ENCODE measurements at places on chromosomes 11 and 22. TPM values are rescaled to one million over a fixed set of nuclear protein-coding genes. Genes with fewer than 3 reads are reported as not detected.

DNA sequence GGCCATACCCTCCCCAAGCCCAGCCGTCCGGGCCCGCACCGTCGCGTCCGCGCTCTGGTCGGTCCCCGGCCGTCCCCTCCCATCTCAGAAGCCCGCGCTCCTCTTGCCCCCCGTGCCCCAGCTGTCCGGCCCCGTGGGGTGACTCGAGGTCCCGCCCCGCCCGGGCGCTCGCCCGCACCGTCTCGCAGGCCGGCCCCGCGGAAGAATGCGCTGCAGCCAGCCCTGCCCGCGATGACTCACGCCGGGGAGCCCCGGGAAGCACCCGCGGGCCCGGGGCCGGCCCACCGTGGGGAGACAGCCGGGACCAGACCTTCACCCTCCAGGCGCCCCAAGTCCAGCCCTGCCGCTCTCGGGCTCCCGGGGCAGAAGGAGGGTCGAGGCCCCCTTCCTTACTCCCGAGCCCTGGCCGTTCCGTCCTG lies 320 bp upstream of the PHLDA2 start:
- peak; percentile 86 for DNase-seq

DNA sequence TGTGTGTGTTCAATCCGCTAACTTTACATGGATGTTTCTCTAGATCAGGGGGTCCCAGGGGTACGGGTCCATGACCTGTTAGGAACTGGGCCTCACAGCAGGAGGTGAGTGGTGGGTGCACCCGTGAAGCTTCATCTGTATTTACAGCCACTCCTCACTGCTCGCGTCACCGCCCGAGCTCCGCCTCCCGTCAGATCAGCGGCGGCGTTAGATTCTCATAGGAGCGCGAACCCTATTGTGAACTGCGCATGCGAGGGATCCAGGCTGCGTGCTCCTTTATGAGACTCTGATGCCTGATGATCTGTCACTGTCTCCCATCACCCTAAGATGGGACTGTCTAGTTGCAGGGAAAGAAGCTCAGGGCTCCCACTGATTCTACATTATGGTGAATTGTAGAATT lies 31.9 kb downstream of the MRGPRD start:
- DNase-seq, result no peak

DNA sequence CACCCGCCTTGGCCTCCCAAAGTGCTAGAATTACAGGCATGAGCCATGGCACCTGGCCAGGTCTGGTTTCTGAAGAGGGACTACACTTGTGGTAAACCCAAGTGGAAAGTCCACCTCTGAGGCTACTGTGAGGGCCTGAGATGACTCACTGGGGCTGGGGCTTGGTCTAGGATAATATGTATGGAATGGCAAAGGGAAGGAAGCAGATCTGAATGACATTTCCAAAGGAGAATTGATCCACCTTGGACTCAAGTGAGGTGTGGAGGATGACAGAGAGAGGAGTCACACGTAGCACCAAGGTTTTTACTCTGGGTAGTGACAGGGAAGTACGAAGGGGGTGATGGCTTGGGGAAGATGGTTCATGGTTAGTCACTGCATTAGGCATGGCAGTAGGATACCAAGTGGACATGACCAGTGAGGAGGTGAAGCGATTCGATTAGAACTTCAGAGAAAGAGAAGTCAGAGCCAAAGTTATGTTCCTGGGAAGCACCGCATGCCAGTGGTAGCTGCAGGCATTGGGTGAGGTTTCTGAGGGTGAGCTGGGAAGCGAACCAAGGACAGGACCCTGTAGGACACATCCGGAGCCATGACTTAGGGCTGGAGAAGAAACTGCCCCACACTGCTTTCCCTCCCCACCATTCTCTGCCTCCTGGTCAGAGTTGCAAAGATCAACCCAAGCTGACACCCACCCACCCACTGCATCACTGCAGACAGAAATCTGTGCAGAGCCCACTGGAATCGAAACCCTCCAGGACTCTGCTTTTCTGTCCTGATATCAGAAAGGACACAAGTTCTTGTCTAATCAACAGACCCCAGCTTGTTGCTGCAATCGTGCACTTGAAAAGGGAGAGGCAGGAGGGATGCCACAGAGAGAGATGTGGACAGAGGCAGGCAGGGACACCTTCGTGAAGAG lies 13.0 kb upstream of the BCL9L start:
- DNase-seq, result peak; percentile 56

DNA sequence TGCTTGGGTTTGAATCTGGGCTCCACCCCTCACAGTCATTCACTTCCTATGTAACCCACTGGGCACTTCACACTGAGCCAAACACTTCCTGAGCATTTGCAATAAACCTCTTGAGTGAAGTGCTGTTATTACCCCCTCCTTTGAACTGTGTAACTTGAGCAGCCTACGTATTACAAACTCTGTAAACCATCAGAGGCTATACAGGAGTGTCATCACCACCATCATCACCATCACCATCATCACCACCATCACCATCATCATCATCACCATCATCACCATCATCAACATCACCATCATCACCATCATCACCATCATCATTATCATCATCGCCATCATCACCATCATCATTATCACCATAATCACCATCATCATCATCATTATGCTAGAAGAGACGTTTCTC lies 18.4 kb downstream of the RTL6 start:
- no peak for DNase-seq

DNA sequence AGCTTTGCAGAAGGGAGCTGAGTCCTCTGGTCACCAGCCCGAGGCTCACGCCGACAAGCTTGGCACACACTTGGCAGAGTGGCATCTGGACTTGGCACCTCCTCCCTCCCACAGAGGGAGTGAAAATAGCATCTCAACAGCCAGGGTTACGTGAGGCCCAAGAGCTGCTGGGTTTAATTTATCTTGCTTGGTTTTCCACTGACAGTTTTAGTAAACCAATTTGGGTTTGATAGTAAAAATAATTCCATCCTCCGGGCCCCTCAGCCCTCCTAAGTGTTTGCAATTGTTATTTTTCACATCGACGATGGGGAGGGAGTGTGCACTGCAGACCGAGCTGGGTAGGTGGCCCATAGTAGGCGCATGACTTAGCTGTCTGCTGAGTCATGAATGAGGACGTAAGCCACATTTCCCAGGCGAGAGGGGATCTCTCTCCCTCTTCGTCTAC lies 107.6 kb upstream of the ASPHD2 start:
- no peak for DNase-seq

DNA sequence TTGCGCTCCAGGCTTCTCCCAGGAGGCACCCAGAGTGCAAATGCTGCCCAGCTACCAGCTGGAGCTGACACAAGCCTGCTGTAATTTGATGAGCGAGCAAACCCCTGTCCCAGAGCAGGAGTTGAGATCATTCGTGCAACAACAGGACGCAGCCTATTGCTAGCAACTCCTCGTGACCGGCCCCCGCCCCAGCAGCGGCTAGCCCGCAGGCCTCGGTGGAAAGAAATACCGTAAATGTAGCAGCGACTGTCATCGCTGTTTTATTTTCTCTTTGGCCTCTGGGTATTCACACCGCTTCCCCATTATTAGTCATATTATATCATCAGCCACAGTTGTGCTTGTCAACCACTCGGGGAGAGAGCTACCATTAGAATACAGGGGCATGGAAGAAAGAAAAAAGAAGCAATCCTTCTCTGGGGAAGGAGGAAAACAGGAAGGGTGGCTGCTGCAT lies 59.2 kb upstream of the ATXN10 start:
- DNase-seq, result peak; percentile 77

- DNase-seq, result no peak
Observed at GRCh38 chr11:104465321-104465720, 301.4 kb upstream of the PDGFD start.

- DNase-seq, result no peak
Observed at GRCh38 chr11:93623179-93623578, 38.3 kb upstream of the CEP295 start.

DNA sequence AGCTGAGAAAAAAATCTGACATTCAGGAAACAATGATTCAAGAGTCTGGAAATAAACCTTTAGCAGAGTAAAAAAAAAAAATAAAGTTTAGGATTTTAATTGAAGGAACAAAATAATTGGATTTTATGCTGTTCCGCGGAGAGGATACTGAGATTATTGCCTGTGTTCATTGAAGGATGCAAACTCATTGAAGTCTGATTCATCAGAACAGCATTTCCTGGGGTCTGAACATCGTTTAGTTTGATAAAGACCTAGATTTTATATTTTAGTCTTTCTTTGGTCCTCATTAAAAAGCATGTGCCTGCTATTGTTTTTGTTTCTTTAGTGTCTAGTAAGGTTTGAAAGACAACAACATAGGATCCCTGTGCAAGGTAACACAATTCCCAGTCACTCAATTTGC lies 4.5 kb downstream of the TLCD5 start:
- DNase-seq, result no peak

DNA sequence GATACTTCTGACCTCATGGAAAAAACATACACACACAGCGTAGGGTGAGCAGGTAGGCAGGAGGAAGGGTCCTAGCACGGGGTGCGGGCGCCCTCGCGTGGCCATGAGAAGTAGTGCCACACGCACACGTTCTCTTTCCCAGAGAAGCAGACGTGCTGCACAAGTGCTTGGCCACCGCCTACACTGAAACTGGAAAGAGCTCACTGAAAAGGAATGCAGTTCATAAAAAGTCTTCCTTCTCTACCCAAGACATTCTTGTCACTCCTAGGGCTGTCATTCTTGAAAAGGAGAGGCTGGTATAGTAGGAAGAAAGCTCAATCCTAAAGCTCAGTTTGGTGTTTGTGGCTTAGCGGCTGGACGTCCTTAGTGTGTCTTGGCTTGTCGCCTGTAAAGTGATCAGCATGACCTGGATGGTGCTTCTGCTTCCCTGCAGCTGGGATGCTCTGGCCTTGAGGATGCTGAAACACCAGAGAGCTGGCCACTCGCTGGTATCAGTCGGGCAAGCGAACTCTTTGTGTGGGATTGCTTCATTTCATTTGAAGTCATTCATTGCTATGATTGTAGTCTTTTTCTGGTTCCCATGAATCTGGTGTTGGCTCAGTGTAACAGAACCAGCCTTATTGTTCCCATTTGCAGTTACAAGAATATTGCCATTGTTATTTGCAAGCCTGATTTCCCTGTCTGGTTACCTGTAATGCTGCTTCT lies 303.8 kb downstream of the NTM start:
- peak; percentile 86 for DNase-seq

GRCh38 chr11:102473543-102473942 lies 21.0 kb upstream of the TMEM123 start:
- no peak for DNase-seq

DNA sequence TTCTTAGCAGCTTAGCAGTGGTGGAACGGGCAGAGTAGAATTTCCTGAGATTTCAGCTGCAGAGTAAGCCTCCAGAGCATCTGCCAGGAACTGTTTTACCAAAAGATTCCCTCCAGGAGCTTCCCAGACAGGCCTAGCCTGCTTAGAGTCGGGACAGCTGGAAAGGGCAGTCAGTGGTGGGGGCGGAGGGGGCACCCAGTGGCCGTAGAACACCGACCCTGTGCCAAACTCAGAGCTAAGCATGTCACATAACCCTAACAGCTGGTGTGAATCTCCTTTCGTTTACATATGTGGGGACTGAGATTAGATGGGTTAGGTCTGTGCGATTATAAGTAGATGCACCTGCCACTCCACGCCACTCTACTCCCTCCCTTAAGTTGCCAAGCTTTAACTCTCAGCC lies 80.0 kb upstream of the CRTAM start:
- no peak for DNase-seq

DNA sequence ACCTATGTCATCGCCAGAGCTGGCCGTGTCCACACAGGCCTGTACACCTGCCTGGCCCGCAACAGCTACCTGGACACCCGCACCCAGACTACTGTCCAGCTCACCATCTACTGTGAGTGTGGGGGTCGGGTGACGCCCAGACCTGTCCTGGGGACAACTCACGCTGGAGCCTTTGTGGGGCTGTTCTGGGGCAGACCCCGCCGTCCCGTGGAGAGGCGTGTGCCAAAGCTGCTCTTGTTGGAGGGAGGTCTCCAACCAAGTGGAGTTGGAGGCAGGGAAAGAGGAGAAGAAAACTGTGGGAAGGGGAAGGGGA lies 4.3 kb downstream of the VSIG10L2 start:
- DNase-seq, result no peak

DNA sequence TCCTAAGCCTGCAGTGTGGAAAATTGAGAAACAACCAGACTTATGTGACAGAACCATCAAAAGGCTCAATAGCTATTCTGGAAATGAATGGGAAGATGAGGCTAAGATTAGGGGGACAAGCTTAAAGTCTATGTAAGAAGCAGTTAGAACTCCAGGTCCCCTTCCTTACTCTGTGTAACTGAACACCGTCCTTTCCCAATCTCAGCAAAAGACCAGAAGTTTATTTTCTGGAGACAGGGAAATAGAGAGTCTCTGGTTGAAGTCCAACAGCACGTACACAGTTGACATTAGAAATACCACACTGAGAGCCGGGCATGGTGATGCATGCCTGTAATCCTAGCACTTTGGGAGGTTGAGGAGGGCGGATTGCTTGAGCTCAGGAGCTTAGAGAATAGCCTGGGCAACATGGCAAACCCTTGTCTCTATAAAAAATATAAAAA lies 93.9 kb downstream of the CD44 start:
- DNase-seq, result no peak

GRCh38 chr11:12061851-12062560 lies 48.4 kb upstream of the MICAL2 start:
- no peak for DNase-seq

GRCh38 chr11:122126024-122126688 lies 10.1 kb upstream of the BLID start:
- DNase-seq, result no peak

DNA sequence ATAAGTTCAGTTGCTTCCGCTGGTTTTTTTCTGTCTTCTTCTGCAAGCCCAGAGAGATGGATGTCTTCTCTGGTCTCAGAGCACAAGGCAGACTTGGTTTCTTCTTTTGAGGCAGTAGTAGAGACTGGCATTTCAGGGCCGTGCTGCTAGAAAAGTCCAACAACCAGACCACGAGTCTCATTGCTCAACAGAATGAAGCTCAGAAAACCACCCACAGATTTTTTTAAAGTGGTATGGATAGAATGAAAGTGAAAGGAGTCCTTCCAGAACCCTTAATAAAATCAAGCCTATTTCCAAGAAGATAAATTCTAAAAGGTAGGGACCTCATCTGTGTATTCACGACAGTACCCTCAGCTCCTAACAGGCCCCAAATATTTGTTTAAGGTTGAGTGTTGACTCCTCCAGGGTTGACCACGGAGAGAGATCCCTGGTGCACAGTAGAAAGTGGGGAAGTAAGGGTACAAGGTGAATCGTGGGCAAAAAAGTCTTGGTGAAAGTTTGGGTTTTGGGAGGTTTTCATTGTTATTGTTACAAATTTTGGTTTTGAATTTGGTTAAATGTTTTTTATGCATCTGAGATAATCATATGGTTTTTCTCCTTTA lies 43.6 kb upstream of the DDX6 start:
- DNase-seq, result peak; percentile 61

- DNase-seq, result peak; percentile 89
Observed at GRCh38 chr11:61071208-61071681, 31.0 kb upstream of the CD5 start.

Gene NECTIN1
- total RNA-seq, result 5.7 TPM

Gene ESRRA
- total RNA-seq, result 60.6 TPM

Gene RIBC2
- total RNA-seq, result 12.4 TPM

Gene ZNF280B
- total RNA-seq, result 2.8 TPM

Gene KRTAP5-2
- not detected for total RNA-seq

Gene RCOR2
- total RNA-seq, result 0.28 TPM

Gene PTPRCAP
- 90.3 TPM for total RNA-seq

Gene WNT7B
- not detected for total RNA-seq

Gene FADS2
- 283 TPM for total RNA-seq

Gene MS4A3
- total RNA-seq, result not detected

Gene OAF
- total RNA-seq, result 3.2 TPM
